ENCODE measurements at places on chromosomes 1 and 21. TPM values are rescaled to one million over a fixed set of nuclear protein-coding genes. Genes with fewer than 3 reads are reported as not detected.

The CYP4X1 gene
- polyA plus RNA-seq: 42.0 TPM

The PPFIA4 gene
- polyA plus RNA-seq: 0.23 TPM

The LHX8 gene
- polyA plus RNA-seq: not detected

The CLCA1 gene
- polyA plus RNA-seq: not detected

The OLFM3 gene
- polyA plus RNA-seq: 29.0 TPM

The FAM110D gene
- 0.19 TPM for polyA plus RNA-seq

The MROH9 gene
- polyA plus RNA-seq: 0.09 TPM
